ENCODE measurements at places on chromosomes 1 and 21.

DNA sequence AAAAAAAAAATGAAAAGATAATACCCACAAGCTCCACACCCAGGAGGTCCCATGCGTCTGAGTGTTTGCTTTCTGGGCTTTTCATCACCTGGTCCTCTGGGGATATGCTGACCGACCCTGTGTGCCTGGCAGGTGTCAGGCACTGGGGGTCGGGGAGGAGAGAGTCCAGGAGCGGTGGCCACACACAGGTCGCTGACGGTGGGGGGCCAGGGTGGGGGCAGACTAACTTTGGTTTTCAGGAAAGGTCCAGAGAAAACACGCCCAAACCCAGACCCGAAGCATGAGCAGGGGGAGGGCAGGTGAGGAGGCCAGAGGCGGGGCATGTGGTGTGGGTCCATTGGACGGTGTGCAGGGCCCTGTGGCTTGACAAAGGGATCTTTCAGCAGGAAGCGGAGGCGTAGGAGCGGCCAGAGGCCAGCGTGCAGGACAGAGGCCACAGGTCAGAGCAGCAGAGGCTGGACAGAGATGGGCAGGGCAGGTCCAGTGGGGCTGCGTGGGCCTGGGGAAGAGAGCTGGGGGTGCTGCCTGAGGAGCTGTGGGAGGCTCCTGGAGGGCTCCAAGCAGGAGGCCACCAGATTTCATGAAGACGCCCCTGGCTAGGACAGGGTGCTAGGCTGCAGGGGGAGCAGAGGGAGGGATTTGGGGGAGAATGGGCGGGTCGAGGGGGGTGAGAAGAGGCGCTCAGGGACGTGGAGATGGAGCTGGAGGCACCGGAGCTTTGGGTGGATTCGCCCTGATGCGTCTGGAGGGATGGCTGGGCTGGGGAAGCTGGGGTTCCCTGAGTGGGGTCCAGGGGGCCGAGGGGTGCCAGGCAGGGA lies 15.8 kb downstream of the RNF223 start:
- no peak for DNase-seq

DNA sequence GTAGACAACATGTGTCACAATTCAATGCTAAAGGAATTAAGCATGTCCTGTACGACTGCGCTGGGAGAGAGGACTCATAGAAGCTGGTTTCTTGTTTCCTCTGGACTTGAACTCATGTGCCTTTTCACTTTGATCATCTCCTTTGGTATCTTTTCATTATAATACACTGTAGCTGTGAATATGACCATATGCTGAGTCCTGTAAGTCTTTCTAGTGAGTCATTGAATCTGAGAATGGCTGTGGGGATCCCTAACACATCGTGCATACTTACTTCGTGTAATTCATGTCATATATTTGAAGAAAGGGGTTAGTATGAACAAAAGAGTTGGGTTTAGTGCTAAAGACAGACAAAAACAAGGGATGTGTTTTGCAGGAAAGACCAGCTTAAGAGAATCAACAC lies 148.1 kb upstream of the RUNX1 start:
- DNase-seq, result no peak

DNA sequence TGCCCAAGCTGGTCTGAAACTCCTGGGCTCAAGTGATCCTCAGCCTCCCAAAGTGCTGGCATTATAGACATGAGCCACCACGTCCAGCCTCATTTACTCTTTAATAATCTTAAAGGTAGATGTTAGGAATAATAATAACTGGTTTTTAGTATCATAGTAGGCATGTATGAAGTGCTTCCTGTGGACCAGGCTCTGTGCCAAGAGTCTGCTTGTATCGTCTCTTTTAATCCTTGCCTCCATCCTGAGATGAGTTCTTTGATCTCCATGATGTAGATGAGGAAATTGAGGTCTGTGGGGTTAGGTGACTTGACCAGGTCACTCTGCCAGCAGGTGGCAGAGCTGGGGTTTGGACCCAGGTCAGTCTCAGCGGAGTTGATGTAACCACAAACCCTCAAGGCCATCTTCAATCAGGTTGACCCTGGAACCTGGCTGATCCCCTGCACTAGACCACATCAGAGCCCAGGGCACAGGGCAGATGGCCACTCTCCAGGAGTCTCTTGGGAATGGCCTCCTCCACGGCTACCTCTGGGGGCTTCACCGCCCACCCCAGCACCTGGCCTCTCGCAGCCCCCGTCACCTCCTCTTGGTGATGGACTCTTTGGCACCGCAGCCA lies 11.3 kb downstream of the EFHD2 start:
- DNase-seq, result no peak

GRCh38 chr21:35294231-35294898 lies 245.3 kb upstream of the RUNX1 start:
- DNase-seq, result peak; percentile 67

DNA sequence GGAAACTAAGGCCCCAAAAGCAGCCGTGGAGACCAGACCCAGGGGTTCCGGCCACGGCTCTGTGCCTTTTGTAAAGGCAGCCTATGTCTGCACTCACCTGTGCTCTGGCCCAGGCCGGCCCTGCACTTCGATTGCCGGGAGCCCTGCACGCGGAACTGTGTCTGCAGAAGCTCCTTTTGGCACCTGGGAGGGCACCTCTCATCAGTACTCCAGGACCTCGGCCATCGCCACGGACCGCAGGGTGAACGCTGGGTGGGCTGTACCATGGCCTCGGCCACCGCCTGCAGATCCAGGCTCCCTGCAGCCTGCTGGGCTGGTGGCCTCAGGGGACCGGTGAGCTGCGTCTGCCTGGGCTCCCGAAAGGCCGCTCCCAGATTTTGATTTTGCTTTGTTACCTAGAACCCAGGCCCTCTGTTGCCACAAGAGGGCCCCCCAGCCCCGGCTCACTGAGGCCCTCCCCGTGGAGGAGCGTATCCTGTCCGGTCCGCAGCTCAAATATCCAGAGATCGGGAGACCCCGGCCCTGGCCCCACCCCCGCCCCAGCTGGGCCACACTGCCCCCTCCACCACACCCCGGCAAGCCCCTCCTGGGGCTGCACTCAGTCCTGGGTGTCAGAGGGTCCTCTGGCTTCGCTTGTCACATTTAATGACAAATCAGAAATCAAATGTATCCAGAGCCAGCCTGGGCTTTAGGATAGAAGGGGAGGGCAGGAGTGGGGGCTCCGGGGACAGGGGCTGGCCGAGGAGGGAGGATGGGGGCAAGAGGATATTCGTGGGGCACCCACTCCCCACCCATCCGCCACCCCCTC lies 60.2 kb upstream of the PDE9A start:
- peak; percentile 13 for DNase-seq

GRCh38 chr1:65011983-65012382 lies 45.6 kb upstream of the JAK1 start:
- no peak for DNase-seq

DNA sequence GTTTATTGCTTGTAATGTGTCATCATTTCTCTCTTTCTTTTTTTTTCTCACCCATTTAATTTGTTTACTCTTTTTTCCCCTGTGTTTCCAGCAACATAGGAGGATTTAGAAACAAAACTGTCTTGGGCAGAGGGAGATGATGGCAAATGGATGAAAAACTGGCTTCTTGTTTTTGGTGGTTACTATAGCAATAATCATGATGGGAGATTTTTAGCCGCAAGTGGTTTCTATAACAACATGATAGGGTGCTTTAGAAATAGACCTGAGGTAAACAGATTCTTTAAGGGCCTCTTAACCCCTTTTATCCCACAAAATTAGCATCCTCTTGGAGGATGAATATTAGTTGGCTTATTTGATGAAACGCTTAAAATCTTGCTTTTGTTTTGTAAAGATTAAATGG lies 51.6 kb downstream of the CRB1 start:
- no peak for DNase-seq

DNA sequence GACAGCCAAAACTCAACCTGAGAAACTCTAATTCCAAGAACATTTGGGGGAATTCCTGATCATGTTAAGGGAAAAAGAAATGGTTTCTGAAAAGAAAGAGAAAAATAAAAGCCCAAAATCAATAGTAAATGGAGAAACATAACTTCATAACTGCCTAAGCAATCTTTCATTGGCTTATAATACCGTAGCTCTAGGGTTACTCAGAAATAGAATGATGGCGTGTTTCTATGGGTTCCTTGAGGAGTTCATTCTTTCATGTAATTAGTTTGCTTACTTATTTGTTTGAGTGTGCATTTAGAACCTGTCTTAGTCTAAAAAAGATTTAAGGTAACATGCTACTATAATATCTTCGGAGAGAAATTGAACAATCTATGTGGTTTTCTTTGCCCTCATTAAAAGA lies 37.5 kb upstream of the FBXO28 start:
- no peak for DNase-seq

DNA sequence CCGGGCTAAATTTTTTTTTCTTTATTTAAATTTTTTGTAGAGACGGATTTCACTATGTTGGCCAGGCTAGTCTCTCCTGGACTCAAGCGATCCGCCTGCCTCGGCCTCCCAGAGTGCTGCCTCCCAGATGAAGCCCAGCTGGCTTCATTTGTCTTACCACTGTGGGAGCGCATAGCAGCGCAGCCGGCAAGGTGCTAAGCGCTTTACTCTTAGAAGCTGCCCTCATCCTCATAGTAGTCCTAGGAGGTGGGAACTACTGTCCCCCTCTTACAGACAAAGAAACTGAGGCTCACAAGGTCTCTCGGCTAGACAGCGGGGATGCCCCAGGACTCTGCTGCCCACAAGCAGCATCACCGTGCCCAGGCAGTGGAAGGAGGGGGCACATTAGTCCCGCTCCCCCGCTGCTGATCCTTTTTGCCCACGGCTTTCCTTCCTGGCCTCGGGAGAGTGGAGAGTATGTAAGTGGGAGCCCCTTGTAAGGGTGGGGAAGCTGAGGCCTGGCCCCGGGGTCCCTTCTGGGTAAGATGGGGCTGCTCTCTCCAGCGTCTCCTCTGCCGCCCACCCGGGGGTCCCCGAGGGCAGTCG lies 726 bp downstream of the TMEM54 start:
- no peak for DNase-seq

- DNase-seq, result peak; percentile 74
Measured at GRCh38 chr1:162020150-162020549, 3.5 kb downstream of the OLFML2B start.

DNA sequence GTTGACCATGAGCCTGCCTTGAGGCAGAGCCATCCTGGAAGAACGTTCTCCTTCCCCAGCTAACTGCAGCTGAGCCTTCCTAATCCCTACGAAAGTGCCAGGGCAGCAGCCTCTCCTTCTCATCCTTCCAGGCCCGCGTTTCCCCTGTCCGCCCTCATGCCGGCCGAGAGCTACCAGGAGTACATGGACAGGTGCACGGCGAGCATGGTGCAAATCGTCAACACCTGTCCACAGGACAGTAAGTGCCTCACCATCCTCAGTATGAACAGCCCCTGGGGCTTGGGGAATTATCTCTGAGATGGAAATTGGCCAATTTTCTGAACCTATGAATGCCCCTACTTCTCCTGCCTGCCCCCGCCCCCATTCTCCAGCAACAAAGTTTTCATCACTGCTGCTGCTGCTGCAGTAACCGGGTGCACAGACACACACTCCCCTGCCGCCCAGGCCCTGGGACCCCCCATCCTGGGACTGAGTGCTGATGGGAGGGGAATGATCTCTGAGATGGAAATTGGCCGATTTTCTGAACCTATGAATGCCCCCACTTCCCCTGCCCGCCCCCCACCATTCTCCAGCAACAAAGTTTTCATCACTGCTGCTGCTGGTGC lies 39.6 kb downstream of the UBASH3A start:
- DNase-seq, result no peak

DNA sequence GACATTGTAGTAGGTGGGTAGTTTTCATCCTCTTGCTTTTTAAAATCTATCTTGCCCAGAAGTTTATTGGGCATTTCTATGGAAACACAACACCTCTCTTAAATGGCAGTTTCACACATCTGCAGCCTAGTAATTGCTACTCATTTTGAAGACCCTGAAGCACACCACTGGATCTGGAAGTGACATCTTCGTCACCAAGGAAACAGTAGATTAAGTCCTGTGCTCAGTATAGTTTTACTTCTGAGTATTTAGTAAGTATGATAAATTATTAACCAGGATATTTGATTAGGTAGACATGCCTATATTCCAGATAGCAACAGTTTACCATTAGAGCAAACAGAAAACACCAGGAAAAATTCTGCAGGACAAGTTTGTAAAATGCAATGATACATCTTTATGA lies 48.7 kb downstream of the UCK2 start:
- no peak for DNase-seq

All from renal cortical epithelial cell (primary cell).